ENCODE measurements at places on chromosomes 16 and 17.

DNA sequence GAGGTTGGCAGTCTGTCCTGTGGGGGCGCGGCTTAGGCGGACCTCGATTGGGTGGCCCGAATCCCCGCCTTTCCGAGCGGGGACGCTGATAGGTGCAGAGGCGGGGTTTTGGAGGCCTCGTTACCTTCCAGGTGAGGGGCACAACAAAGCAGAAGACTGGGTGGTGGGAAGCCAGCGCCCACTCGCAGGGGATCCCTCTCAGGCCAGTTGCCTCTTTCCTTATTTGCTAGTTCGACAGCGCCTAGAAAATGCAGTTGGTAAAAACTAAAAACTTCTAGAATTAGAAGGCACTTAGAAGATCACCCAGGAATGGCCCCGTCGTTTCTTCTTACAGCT is 730 bp downstream of the KAT7 start:
- DNase-seq: no peak

GRCh38 chr16:31301708-31302400 is 42.1 kb downstream of the ITGAM start:
- DNase-seq: no peak

- DNase-seq: no peak
Measured at GRCh38 chr16:64654178-64654577, 467.7 kb downstream of the CDH11 start.

DNA sequence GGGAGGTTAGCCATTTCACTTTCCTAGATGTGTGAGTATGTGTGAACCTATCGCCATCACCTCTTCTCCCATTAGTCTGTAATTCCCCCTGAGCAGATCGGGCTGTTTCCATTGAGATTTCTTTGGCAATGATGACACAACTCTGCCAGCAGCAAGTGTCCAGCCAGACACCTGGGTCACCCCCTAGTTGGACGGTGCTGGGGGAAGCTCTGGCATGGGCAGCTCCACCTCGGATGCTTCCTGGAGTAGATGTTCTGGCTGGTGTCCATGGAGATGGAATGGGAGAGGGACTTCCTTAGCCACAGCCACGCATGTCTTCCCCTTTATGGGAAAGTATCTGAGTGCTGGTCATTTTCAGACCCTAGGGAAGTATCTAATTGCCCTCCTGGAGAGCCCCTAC is 247.9 kb upstream of the RPL38 start:
- DNase-seq: no peak

GRCh38 chr17:8041249-8041928 is 2.5 kb downstream of the ALOX15B start:
- DNase-seq: peak; percentile 45

DNA sequence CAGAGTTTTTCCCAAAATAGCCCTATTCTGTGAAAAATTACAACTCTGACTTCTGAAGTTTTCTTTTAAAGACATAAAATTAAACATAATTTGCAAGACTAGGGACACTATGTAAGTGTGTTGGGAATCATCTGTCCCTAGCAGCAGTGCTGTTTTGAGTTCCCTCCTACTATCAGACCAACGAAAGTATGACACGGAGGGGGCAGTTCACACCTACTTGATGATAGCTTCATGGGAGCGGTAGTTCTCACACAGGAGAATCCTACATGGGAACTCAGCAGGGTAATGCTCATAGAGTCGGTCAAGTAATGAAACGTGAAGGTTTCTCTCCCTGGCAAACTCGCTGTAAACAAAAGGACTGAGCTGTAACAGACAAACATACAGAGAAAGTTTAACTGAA is 96.6 kb downstream of the HELZ start:
- DNase-seq: no peak

GRCh38 chr16:30063893-30064728 is 1.4 kb upstream of the ALDOA start:
- DNase-seq: peak; percentile 81

- no peak for DNase-seq
Measured at GRCh38 chr17:55294042-55294751, 29.4 kb downstream of the HLF start.

DNA sequence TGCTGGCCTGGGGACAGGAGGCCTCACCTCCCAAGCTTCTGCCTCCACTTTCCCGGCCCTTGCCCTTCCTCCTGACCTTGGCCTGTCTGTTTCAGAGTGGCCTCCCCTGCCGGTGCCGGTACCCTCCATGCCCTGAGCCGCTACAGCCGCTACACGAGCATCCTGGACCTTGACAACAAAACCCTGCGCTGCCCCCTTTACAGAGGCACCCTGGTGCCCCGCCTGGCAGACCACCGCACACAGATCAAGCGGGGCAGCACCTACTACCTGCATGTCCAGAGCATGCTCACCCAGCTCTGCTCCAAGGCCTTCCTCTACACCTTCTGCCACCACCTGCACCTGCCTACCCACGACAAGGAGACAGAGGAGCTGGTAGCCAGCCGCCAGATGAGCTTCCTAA is 7.4 kb downstream of the SMCR8 start:
- DNase-seq: no peak

- DNase-seq: no peak
Measured at GRCh38 chr16:88773812-88774291, 11.2 kb downstream of the PIEZO1 start.

DNA sequence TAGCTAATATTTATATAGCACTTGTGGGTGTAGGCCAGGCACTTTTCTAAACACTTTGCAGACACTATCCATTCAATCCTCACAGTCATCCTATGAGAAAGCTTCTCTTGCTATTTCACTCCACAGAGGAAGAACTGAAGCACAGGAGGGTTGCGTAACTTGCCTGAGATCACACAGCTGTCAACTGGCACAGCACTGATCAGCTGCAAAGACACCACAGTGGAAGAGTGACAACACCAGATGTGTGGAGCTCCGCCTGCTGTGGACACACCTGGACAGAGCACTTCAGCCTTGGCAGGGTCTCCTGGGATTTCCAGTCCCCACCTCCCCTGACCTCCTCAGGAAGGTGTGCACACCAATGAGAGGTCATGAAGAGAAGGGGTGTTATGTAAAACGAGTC is 13.3 kb upstream of the CNEP1R1 start:
- no peak for DNase-seq

DNA sequence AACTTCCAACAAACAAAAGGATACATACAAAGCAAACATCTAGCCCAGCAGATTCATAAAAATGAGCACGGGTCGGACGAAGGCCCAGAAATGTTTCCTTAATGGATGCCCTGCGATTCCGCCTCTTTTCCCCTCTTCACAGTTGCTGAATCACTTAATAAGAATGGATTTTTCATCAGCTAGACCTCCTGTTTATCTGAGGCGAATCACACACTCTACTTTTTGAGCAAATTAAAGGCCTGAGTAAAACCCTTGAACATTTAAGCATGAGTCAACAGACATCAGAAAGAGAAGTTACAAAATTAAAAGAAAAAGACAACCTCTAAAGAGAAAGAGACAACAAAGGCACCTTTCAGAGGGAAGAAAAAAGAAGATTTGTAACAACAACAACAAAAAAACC is 44.7 kb downstream of the HS3ST3A1 start:
- no peak for DNase-seq

DNA sequence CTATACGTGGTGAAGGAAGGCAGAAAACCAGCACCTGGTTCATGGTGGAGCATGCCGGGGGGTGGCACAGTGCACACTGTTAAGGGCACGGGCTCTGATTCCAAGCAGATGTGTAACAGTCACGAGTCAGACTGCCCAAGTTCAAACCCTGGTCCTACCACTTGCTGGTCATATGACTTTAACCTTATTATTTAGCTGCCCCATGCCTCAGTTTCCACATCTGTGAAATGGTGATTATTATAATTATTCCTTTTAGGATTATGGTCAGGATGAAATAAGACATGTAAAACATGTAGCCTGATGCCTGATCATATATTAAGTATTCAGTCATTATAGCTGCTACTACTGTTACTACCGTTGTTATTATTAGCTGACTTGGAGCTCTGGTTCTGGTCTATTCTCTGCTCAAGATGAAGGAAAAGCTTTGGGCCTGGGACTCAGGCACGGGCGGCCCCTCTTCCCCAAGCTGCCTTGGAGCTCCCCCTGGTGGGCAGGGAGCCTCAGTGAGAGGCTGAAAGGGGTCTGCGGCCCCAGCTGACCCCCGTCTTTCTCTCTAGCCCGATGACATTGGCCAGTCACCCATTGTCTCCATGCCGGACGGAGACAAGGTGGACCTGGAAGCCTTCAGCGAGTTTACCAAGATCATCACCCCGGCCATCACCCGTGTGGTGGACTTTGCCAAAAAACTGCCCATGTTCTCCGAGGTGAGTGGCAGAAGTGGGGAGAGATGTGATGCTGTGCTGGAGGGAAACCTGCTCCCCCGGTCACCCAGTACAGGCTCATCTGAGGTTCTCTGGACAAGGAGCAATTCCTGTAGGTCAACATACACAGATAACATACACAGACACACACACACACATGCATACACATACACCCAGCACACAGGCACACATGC is 14.0 kb downstream of the NR1D1 start:
- peak; percentile 78 for DNase-seq

DNA sequence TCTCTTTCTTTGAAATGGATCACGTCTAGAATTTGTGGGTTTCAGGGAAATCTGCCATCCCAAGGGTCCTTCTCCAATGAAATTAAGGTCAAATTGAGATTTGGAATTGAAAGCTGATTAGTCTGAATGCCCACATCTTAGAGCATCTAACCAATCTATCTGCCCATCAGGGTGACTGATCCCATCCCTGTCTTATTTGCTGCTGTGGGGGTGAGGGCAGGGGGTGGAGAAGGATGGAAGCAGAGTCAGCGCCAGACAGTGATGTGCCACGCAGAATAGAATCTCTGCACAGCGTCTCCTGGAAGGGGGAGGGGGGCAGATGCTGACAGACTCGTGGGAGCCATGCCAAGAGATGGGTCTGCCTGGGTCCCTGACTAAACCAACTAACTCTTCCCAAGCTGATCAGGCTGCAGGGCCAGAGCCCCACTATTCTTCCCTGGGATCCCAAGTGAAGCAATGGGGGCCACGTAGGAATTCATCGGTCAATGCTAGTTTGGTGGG is 32.1 kb downstream of the CDK5RAP3 start:
- no peak for DNase-seq

- no peak for DNase-seq
Measured at GRCh38 chr16:85238233-85238647, 126.0 kb upstream of the CIBAR2 start.

DNA sequence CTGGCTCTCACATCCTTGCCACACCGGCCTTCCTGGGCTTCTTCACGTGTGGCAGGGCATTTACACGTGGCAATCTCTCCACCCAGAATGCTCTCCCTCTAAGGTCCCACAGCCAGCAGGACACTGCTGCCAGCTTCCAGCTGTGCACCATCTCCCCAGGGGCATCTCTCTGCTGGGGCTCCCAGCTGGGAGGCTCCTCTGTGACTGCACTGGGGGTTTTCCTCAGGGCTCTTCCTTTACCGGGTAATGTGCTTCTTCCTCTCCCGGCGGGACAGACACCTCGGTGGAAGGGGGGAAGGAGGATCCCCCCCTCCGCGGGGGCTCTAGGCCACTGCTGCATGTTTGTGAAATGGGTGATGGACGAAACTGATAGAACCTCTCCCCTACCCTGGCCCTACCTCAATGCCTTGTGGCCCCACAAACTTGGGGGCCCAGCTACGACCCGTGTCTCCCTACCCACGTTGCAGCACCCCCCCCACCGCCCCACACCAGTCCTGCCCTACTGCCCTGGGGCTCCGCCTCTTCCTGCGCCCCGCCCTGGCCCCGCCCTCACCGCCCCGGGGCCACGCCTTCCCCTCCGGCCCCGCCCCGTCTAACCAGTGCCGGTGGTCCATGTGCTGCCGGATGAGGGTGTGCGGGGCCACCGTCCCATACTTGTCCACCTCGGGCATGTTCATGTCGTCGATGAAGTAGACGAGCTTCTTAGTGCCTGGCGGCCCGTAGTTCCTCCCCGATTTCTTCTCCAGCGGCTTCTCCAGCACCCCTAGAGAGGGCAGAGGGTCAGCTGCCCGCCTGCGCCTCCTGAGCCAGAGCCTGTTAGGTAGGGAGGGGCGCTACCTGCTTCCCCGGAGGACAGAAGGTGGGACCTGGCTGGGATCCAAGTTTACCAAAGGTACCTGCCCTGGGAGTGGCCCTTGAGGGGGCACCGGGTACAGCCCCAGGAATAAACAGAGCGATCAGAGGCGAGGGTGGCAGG is 92.6 kb downstream of the DNAH17 start:
- DNase-seq: peak; percentile 61

- DNase-seq: peak; percentile 40
Measured at GRCh38 chr17:48546924-48547807, 2.3 kb upstream of the HOXB2 start.

DNA sequence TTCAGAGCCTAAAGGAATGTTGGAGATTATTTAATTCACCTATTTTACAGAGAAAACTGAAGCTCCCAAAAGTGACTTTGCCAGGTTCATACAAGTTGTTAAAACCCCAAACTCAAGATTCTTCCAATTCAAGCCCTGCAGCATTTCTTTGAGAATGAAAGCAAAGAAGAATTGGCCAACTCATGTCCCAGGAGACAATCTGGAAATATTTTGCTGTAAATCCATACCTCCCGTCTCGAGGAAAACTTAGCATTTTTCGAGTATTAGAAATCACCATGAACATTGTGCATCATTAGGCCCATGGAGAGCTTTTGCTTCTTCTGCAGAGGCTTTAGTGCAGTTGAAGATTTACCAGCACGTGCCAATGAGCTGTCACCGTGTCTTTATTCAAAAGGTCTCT is 176.4 kb upstream of the KCNJ16 start:
- DNase-seq: no peak

- DNase-seq: no peak
Measured at GRCh38 chr17:4477255-4477791, 21.4 kb upstream of the SPNS2 start.

DNA sequence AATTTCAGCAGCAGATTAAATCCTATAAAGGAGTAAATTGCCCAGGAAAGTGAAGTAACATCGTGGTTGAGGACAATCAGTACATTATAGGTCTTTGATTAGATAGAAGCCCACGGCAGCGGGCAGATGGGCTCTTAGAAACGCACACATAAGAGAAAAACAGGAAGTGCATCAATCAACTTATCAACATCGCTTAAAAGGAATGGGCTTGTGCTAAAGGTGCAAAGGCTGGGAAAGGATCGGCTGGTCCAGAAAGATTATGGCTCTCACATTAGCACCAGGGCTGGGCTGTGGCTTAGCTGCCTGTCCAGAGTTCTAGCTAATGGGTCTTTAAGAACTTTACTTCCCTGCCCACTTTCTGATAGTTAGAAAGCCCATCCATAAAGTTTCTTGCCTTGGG is 292.0 kb upstream of the TNRC6C start:
- DNase-seq: peak; percentile 6

- DNase-seq: peak; percentile 53
Measured at GRCh38 chr17:29005936-29006511, at the start of gene SEZ6. TSS of gene SEZ6 (minus strand) at chr17:29006033. CDS start at chr17:29005869, 164 bp downstream.

- DNase-seq: peak; percentile 34
Measured at GRCh38 chr16:81004646-81005353, 1.9 kb downstream of the CMC2 start.

Data from CD4-positive, alpha-beta T cell treated with Interleukin-6 for 4 hours (primary cell).